Fibroblast of lung (primary cell): ENCODE measurements at places on chromosomes 2 and 18.

DNA sequence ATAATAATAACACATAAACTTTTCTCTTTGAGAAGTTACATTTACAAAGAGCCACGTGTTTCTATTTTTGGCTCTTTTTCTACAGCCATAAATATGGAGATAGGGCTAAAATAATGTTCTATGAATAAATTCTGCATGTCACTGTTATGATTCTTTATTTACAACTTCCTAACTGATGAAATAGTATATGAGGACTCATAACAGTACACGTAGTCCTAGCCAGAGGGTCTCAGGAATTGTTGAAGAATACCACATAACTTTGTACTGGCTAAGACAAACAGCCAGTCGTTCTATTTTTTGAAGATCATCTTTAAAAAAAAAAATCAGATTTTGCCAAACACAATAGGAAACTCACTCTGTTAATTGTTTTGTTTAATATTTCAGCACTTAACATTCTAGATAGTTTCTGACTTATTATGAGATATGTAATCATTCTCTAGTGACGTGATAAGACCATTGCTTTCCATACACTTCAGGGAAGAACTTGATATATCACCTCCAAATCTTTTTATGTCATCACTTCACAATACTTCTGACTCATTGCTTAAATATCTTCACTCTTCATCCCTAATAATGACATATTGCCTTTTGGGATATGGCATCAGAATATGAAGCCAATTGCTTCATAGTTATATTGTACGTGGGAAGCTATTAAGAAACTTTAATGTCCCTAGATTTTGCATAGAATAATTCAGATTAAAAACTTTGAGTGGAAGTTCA lies 256.1 kb downstream of the XIRP2 start:
- peak; percentile 75 for DNase-seq

DNA sequence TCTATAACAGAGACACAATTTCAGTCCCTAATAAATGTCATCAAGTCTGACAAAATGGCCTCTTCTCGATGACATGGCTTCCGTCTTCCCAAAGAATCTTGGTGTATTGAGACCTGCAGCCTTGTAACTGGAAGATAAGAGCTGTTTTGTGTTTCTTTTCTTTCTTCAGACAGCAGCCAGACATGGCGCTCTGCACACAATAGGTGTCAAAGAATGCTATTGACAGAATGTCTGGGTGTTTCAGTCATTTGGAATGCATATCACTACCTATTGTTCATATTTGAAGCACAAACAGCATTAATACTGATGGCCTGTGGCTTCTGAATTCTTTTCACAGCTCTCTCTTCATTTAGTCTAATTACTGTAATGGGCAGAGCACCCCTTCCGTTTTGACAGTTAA lies 344.8 kb downstream of the RPRM start:
- DNase-seq = no peak

DNA sequence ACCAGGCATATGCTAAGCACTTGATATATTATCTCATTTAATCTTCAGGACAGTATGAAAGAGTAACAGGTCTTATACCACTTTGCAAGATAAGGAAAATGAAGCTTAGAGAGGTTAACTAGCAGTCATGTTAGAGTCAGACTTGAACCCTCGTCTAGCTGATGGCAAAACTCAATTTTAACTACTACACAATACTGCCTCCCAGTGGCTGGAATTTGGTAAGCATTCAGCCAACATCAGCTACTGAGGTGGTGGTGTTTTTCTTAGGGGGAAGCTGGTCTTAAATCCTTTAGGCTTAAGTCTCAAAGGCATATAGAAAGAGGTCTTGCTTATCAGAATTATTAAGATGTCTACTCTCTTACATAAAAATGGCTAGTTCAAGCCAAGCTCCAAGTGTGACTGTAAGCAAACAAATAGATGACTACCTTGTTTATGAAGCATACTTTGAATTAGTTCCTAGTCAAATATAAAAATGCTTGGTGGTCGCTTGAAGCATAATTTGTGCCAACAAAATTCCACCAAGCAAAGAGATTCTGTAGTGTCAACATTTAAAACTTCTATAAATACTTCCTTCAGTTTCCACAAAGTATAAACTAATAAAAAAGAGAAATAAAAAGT lies 325.4 kb upstream of the FIGN start:
- DNase-seq = peak; percentile 48

DNA sequence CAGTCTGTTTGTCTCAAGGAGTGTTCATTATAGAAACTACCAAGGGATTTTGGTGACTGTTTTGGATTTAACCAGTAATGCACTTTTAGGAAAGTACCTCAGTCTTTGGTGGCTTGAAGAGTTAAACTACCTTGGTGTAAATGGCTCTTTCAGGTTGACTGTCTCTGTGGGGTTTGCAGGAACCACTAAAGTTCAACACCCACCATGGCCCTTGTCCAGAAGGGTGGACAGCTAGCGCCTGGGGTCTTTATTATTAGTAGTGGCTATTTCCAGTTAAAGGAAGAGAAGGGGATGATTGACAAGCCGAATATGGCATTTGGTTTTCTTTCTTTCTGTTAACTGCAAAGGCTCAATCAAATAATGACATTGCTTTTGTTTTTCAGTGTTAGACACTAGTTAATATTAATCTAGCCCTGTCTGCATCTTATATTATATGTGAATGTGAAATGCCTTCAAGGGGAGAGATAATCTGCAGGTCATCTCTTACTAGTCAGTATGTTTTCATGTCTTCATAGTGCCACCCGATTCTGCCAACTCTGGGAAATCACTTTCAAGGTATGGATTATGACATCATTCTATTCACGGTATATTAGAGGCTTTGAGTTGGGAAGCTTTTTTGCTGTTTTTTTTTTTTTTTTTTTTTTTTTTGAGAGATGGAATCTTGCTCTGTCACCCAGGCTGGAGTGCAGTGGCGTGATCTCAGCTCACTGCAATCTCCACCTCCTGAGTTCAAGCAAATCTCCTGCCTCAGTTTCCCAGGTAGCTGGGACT lies 56.4 kb downstream of the MAP4K4 start:
- no peak for DNase-seq

DNA sequence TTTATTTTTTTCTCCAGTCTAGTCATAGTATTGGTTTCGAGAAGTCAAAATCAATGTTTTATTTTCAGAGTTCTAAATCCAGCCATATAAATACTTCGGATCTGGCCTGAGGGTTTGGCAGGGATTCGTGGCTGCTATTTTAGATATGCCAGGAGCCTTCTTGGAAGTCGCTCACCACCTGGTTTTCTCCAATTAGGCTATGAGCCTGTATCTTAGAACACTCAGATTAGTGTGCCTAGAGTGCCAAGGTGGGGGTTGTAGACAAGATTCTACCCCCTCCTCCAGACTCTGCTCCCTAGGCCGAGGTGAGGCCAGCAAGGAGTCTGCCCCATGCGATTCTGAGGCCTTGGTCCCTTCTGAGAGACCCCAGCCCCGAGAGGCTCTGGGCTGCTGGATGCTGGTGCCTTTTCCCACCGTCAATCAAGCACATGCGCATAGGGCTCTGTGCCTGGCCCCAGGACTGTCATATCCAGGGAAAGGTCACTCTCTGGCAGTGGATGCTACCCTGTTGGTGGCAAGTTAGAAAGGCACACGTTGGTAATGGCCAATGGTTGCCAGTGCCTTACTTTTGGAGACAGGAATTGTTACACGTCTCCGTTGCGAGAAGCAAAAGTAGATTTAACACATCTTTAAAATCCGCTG lies 197.1 kb downstream of the AGAP1 start:
- no peak for DNase-seq

DNA sequence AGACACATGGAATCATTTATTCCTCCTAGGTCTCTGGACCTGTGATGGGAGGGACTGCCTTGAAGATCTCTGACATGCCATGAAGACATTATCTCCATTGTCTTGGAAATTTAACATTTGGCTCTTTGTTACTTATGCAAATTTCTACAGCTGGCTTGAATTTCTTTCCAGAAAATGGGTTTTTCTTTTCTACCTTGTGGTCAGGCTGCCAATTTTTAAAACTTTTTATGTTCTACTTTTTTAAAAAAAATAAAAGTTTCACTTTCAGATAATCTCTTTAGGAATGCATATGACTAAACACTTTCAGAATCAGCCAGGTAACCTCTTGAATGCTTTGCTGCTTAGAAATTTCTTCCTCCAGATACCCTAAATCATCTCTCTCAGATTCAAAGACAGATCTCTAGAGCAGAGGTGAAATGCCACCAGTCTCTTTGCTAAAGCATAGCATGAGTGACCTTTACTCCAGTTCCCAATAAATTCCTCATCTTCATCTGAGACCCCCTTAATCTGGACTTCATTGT lies 209.6 kb downstream of the RPRM start:
- no peak for DNase-seq

DNA sequence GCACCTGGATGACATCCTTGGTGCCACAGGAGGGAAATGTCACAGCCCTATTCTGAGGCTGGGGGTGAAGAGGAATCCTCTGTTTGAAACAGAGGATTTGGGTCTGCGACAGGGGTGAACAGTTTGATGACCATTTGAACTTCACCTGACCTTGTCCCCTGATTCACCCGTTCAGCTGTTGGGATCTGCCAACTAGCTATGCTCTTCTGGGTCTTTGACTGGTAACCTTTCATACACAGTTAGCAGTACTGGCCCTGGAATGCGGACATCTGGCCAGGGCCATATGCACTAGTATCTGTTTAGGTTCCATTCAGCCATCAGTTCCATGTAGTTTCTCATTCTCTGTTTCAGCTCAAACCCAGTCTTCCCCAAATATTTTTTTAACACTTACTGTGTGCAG lies 72.6 kb upstream of the MCFD2 start:
- no peak for DNase-seq

- peak; percentile 51 for DNase-seq
These were observed 35.8 kb downstream of the SKOR2 start for GRCh38 chr18:47215554-47216138.

- DNase-seq = peak; percentile 6
These were observed 386.2 kb downstream of the SETBP1 start for GRCh38 chr18:45066886-45067285.

GRCh38 chr18:27685807-27686412 lies 491.0 kb downstream of the CDH2 start:
- DNase-seq = peak; percentile 42

GRCh38 chr18:75262511-75262910 lies 51.9 kb downstream of the TSHZ1 start:
- DNase-seq = no peak

DNA sequence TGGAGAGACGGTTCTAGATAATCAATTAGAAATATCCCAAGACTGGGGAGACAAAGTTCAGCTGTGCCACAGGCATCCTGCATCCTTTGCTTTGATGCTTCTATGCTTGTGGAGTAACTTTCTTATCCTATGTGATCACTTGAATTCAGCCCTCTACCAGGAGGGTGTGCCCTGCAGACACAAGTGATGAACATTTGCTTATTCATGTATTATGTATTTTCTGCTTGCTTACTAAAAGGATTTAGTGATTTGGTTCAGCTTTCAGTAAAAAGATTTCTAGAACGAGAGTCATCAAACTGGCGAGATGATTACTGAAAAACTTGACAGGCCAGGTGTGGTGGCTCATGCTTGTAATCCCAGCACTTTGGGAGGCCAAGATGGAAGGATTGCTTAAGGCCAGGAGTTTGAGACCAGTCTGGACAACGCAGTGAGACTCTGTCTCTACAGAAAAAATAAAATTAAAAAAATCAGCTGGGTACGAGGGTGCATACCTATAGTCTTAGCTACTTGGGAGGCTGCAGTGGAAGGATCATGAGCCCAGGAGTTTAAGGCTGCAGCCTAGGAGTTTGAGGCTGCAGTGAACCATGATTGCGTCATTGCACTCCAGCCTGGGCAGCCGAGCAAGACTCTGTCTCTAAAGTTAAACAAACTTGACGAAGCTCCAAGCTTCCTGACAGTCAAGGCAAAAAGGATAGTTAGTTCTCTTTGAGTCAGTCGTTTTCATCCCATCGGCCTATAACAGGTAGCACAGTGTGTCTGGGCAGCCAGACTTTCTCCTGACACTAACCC lies 13.3 kb downstream of the HK2 start:
- DNase-seq = no peak

GRCh38 chr2:72916743-72917137 lies 579 bp upstream of the EMX1 start:
- DNase-seq = no peak

- peak; percentile 24 for DNase-seq
These were observed 209.8 kb upstream of the SH3BP4 start for GRCh38 chr2:234741976-234742375.

- peak; percentile 89 for DNase-seq
These were observed 453.4 kb downstream of the TGIF1 start for GRCh38 chr18:3903337-3903736.

GRCh38 chr2:145315053-145315452 lies 795.1 kb upstream of the ZEB2 start:
- DNase-seq = no peak

DNA sequence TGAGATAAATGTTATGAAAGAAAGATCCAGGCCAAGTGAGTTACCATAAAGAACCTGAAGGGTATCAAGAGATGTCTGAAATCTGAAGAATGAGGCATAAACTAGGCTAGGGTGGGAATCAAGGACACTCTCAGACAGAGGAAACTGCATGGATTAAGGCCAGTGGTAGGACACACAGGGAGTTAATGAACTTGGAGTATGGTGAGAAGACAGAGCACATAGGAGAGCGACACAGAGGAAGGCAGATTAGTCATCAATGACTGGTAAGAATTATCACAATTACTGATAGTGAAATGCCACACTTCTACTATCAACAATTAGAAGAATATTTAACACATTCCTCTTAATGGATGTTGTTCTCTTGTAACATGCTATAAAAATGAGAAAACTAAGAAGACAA lies 76.9 kb downstream of the TTC21B start:
- peak; percentile 45 for DNase-seq

DNA sequence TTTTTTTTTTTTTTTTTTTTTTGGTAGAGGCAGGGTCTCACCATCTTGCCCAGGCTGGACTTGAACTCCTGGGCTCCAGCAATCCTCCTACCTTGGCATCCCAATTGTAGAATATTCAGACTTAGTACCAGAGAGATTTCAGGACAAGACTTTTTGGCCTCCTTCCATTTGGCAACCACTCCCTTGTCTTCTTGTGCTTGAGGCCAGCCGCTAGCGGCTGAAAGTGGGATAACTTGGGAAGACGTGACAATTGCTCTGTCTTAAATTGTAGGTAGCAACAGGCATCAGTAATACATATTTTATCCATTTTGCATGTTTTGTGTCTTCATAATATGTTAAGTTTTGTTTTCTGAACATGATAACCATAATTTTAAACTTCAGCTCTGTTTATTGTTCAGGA lies 53.3 kb upstream of the TTN start:
- DNase-seq = peak; percentile 60

GRCh38 chr2:63817382-63817781 lies 24.3 kb upstream of the UGP2 start:
- DNase-seq = no peak

- DNase-seq = no peak
These were observed 413.6 kb downstream of the PTH2R start for GRCh38 chr2:208820014-208820688.

DNA sequence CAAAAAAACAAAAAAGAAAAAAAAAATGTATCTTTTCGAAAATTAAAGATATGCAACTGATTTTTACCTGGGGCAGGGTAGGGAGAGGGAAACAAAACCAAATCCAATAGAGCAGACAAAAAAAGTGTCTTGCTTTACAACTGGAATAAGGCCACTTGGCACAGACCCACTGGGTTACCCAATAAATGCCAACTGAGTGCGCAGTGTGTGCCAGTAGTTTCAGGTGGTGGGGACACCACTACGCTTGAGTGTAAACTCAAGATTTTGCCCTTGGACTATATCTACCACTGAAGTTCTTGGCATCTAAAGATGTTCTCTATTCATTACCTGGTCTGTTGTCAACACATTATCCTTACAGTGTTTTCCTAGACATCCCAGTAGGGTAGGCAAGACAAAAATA lies 16.3 kb downstream of the VPS4B start:
- DNase-seq = no peak
